Adrenal gland (tissue), 19 donors: ENCODE measurements at places on chromosomes 12 and 14. TPM values are rescaled to one million over a fixed set of nuclear protein-coding genes. Genes with fewer than 3 reads are reported as not detected.
A peak's percentile ranks its signal among the peaks of the same experiment; 100 is the strongest.

DNA sequence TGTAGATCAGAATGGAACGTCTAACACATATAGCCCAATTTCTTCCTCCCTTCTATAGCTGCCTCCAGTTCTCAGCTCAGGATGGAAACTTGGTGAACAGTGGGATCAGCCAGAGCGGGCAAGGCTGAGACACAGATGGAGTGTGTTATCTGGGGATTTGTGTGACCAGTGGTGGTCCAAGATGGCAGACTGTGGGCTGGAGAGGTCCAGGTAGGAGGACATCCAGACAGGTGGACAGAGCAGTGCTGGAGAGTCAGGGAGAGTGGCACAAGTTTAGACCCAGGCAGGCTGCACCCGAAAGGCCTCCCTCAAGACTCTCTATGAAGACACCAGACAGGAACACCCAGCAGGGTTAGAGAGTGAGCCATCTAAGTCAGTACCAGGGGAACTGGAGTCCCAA is 116.1 kb upstream of the CPSF6 start:
- DNase-seq, result no peak

DNA sequence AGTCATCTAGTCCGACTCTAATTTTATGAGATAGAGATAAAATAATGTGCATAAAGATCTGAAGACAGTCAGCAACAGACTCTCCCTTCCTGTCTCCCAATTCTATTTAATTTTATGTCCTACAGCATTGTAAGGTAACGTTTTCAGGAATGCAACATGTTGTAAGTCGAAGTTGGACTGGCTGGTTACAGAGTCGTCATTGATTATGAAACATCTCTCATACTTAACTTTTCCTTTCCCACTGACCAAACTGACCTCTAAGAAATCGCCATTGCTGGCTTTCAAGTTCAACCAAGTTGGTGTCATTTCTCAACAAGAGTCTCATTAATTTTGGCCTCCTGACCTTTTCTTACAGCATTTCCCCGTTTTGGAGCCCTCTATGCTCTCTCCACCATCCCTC is 4.9 kb upstream of the RIC8B start:
- DNase-seq, result no peak

- DNase-seq, result no peak
Observed at GRCh38 chr12:11158885-11159444, 12.0 kb upstream of the SMIM10L1 start.

DNA sequence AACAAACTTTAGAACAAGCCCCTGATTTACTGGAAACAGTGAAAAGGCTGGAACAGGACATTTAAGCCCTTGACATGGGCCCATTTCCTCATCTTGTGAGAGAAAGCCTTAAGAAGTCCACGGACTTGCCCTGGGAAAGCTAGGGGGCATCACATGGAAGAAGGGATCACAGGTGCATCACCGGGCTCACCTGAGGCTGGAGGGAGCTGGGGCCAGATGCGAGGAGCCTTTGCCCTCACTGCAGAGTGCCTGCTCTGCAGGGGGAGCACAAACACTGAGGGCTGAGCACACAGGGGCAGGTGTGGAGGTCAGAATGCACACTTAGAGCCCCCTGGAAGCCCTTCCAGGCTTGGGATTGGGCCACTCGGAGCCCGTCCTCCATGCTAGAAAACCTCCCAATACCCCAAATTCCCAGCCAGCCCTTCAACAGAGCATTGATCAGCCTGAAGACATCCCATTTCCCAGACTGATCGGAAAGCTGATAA is 5.2 kb upstream of the KRT1 start:
- DNase-seq, result no peak

DNA sequence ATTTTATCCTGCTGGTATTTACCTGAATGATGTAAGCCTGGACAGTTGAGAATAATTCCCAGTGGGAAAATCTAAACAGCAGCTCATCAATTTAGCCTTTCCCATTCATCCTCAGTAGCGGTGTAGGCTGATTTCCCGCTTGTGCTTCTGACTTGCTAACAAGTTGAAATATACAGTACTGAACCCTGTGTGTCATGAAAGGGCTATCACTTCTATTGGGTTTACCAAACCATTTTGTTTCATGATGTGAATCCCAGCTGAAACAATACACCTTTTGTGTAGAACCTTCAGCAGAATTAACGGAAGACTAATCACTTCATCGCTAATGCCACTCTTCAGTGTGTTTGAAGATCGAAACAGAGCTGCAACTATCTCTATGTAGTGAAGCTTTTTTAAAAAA is 88.4 kb downstream of the POLR3B start:
- no peak for DNase-seq

GRCh38 chr14:99579120-99579836 is 24.7 kb downstream of the CCDC85C start:
- DNase-seq, result no peak

GRCh38 chr12:62625228-62625627 is 158.6 kb downstream of the MON2 start:
- no peak for DNase-seq

- DNase-seq, result no peak
Observed at GRCh38 chr14:100568998-100569733, 18.1 kb downstream of the BEGAIN start.

- DNase-seq, result no peak
Observed at GRCh38 chr12:119668324-119668841, 450 bp downstream of the PRKAB1 start.

- DNase-seq, result no peak
Observed at GRCh38 chr12:29239336-29239735, 90.3 kb downstream of the FAR2 start.

DNA sequence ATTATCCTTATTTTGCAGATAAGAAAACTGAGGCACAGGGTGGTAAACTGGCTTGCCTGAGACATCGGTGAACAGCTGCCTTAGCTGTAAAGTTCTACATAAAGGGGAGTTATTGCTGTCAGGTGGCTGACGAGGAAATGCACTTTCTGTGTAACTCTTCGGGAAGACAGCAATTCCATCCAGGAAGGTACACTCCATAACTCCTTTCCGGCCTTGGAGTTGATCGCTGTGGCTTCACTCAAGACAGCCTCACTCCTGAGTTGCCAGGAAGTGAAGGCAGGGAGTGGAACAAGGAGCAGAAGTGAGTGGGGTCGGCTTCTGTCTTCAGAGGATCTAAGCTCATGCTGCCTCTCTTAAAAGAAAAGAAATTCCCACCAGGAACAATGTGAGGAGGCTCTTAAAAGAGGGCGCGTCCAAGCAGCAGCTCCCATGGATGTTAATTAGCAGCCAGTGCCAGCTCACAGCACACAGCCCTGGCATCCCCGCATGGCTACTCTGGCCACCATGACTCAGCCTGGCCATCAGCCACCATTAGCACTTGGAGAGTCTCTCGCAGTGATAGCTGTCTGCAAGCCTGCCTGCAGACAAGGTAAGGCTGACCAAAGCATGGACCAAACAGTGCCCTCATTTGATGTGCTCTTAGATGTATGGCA is 60.3 kb downstream of the NUAK1 start:
- DNase-seq, result peak; percentile 79

DNA sequence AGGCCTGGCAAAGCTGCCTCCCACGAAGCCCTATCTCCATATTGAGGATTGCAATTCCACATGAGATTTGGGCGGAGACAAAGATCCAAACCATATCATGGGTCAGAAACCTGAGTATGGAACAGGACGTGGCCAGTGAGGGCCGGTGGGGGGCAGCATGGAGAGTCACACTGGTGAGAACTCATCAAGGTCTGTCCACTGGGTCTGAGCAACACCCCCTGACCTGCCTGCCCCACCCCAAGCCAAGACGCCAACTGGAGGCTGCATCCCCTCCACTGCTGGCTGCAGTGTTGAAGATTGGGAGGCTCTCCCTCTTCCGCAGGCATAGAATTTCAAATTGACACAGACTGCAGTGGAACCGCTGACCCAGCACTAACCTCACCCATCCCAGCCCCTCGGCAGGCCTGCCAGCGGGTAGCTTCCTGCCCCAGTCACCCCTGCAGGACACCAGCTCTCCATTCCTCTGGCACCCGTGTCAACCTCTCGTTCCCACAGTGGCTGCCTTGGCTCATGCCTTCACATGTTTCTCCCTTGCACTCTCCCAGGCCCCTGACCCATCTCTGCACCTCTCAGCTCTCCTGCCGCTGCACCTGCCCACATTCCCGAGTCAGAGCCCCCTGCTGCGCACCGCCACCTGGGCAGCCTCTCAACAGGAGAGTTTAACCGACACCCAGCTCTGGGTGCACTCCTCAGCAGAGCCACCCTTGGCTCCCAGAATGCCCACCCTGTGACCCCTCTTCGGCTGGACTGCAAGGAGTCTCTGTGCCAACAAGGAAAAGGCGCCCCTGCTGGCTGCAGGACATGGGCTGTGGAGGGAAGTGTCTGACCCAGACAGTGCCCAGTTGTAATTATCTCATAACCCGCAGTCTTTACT is 45.2 kb upstream of the PPP2R5C start:
- DNase-seq, result no peak

- no peak for DNase-seq
Observed at GRCh38 chr12:292186-292585, 29.6 kb upstream of the SLC6A13 start.

- peak; percentile 77 for DNase-seq
Observed at GRCh38 chr14:26984311-26985177, 386.7 kb upstream of the NOVA1 start.

- DNase-seq, result no peak
Observed at GRCh38 chr14:33414041-33414440, 475.4 kb downstream of the NPAS3 start.

GRCh38 chr12:47939009-47939601 is 24.3 kb upstream of the TMEM106C start:
- DNase-seq, result peak; percentile 60

GRCh38 chr12:18165422-18165871 is 75.5 kb upstream of the RERGL start:
- no peak for DNase-seq

GRCh38 chr12:65287426-65287825 is 8.9 kb downstream of the MSRB3 start:
- DNase-seq, result no peak

- no peak for DNase-seq
Observed at GRCh38 chr12:62698701-62699101, 232.1 kb downstream of the MON2 start.

DNA sequence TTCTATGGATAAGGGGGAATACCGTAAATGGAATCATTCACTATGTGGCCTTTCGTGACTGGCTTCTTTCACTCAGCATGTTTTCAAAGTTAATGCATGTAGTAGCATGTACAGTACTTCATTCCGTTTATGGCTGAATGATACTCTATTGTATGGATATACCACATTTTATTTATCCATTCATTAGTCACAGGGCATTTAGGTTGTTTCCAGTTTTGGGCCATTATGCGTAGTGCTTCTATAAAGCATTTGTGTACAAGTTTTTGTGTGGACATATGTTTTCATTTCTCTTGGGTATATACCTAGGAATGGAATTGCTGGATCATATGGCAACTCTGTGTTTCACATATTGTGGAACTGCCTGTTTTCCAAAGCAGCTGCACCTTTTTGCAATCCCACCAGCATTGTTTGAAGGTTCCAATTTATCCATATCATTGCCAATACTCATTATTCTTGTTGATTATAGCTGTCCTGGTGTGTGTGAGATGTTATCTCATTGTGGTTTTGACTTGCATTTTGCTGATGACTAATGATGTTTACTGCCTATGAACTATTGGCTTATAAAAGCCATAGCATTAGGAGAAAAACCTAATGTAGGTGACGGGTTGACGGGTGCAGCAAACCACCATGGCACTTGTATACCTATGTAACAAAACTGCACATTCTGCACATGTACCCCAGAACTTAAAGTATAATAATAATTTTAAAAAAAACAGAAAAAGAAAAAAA is 45.5 kb downstream of the ATF7IP start:
- no peak for DNase-seq

DNA sequence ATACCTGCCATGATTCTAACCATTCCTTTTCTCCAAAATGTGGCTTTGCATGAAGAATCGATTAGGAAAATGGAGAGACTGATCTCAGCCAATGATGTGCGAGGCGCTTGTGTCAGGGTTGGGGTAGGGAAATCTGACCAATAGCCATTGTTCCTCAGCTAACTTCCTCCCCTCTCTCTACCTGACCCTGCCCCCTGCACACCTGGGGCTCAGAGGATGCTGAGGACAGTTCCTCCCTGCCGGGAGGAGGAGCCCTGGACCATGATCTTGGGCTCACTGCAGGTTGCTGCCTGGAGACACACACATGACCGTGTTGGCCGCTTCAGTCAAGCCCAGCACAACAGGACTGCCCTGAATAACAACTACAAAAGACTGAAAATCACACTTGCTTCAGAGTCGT is 119.8 kb upstream of the SFSWAP start:
- DNase-seq, result no peak

- no peak for DNase-seq
Observed at GRCh38 chr14:44109036-44109435, 398.0 kb downstream of the FSCB start.

GRCh38 chr14:90523961-90524875 is 127.4 kb downstream of the CALM1 start:
- no peak for DNase-seq

- DNase-seq, result no peak
Observed at GRCh38 chr12:4178424-4179170, 95.0 kb upstream of the CCND2 start.

DNA sequence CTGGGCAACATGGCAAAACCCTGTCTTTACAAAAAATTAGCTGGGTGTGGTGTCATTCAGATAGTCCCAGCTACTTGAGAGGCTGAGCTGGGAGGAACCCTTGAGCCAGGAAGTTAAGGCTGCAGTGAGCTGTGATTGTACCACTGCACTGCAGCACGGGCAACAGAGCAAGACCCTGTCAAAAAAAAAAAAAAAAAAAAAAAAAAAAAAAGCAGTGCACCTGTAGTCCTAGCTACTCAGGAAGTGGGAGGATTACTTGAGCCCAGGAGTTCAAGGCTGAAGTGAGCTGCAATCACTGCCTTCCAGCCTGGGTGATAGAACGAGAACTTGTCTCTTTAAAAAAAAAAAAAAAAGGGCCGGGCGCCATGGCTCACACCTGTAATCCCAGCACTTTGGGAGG is 5.6 kb downstream of the REM2 start:
- DNase-seq, result no peak

DNA sequence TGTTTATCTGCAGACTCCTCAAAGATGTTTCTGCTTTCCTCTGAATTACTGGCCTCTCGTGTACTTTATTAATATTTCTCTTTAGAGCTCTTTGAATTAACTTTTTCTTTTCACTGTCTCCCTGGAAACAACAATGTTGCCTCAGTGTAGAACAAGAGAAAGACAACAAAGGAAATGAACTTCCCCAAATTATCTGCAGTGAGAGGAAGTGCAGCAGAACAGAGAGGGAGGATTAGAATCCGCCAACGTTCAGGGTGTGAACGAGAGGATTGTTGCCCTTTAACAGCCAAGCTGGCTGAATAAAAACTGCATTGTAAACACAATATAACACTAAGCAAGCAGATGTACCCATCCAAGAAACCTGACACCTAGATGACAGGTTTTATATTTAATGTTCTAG is 375.9 kb downstream of the GALC start:
- DNase-seq, result no peak

Gene KLRD1
- 0.16 TPM for polyA plus RNA-seq

Gene FAM186B
- 1.3 TPM for polyA plus RNA-seq

Gene TMEM63C
- polyA plus RNA-seq, result 3.1 TPM

Gene ZNF219
- 85.8 TPM for polyA plus RNA-seq

Gene KRT3
- polyA plus RNA-seq, result not detected

Gene BRAP
- polyA plus RNA-seq, result 8.6 TPM

Gene P2RX7
- 2.0 TPM for polyA plus RNA-seq

Gene SLC17A8
- not detected for polyA plus RNA-seq

Gene ACADS
- 53.9 TPM for polyA plus RNA-seq
